H54 (cell line): ENCODE measurements at places on chromosomes 2 and 18.

- DNase-seq = no peak
Observed at GRCh38 chr2:142980246-142981068, 103.0 kb downstream of the KYNU start.

DNA sequence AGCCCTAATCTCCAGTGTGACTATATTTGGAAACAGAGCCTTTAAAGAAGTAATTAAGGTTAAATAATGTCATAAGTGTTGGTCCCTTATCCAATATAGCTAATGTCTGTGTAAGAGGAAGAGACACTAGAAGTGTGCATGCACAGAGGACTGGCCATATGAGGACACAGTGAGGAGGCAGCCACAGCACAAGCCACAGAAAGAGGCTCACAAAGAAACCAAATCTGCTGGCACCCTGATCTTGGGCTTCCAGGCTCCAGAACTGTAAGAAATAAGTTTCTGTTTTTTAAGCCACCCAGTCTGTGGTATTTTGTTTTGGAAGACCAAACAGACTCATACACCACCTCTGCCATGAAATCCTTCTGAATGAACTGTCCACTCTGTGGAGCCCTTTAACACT lies 186.4 kb upstream of the SLC39A10 start:
- no peak for DNase-seq

DNA sequence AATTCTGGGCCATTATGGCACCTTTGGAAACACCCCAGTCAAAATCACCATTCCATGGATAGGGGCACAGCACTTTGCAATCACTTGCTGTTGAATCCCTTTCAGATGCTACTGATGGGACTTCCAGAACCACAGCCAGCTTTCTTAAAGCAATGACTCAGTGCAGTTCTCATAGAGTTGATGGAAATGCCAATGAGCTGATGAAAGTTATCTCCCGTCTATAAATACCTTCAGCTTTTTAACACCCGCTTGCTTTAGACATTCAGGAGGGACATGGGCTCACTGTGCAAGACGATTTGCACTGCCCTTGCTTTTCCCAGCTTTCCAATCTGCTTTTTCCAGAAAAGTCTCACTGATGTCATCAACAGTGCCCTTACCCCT lies 66.7 kb upstream of the RPL31 start:
- peak; percentile 34 for DNase-seq

GRCh38 chr18:36297417-36298125 lies at the start of gene FHOD3:
Gene FHOD3, plus strand, starts transcription at chr18:36297713. Its CDS starts 123 bp downstream, at chr18:36297836.
- peak; percentile 56 for DNase-seq

DNA sequence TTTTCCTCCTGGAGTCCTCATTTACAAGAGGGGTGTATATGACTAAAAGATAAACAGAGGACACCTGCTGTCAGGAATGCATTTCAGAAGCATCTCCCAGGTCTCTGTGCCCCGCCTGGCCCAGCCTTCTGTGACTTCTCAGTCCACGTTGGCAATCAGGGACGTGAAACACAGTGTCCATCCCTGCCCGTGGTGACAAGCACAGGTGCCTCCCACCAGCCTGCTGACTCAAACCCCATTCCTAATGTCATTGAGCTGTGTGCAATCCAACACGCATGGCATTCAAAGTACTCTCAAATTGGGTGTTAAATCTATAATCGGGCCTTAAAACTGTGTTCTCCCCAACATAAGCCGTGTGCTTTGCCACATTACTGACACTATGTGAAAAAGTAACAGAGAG lies 343.2 kb downstream of the EIPR1 start:
- DNase-seq = no peak

DNA sequence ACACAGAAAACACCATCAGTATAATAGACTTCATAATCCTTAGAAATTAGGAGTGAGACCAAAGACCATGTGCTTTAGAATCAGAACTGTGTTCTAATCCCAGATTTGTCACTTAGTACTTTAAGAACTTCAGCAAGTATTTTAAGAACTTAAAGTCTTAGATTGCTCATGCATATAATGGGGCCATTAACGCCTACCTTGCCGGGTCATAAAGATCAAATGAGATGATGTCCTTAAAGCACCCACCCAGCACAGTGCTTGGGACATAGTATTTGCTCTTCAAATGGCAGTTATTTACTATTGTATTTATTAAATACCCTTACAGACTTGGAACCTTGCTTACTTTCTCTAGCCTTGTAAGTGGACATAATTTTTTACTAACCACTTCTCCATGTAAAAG lies 156.1 kb downstream of the GREB1L start:
- no peak for DNase-seq

DNA sequence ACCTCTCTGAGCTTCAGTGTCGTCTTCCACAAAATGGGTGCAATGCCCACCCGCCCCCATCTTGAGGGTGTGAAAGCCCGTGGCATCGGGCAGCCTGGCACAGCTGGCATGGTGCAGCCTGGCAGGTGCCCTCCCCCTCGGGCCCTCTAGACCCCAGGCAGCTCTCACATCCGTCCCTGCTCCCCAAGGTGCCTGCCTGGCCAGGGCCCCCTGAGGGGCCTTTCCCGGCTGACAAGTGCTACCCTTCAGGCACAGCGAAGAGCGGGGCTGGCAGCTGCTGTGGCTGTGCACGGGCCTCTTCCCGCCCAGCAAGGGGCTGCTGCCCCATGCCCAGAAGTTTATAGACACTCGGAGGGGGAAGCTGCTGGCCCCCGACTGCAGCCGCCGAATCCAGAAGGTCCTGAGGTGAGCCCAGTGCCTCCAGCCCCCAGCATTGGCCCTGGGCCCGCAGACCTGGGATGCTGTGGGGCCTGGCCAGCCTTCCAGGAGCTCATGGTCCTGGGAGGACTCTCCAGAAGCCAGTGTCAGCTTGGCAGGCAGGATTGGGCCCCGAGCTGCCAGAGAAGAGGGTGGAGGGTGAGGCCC lies 13.9 kb upstream of the GPR17 start:
- DNase-seq = no peak

- DNase-seq = no peak
Observed at GRCh38 chr2:128520340-128520739, 201.7 kb upstream of the HS6ST1 start.

DNA sequence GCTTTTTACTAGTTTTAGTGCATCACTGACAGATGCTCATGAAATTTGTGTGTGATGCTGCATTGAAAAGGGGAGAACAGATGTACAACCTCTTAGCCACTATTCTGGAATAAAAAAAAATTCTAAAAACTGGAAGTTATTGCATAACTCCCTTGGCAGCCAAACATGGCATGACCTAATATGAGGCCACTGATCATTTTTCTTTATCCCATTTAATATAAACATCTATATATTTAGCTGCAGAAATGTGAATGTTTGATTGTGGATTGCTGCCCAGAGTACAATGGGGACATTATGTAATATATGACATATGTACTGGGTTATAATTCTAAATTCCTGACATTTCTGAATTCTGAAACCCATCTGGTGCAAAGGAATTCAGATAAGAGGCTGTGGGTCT lies 86.5 kb downstream of the CDCA7 start:
- no peak for DNase-seq

DNA sequence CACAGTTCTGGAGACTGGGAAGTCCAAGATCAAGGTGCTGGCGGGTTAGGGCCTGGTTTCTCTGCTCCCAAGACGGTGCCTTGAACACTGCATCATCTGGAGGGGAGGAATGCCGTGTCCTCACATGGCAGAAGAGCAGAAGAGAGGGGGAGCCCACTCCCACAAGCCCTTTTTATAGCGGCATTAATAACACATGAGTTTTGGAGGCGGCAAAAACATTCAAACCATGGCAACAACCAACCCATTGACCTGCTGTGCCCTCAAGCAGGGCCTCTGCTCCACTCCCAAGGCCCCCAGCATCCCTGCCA lies 62.0 kb downstream of the SMAD7 start:
- no peak for DNase-seq

DNA sequence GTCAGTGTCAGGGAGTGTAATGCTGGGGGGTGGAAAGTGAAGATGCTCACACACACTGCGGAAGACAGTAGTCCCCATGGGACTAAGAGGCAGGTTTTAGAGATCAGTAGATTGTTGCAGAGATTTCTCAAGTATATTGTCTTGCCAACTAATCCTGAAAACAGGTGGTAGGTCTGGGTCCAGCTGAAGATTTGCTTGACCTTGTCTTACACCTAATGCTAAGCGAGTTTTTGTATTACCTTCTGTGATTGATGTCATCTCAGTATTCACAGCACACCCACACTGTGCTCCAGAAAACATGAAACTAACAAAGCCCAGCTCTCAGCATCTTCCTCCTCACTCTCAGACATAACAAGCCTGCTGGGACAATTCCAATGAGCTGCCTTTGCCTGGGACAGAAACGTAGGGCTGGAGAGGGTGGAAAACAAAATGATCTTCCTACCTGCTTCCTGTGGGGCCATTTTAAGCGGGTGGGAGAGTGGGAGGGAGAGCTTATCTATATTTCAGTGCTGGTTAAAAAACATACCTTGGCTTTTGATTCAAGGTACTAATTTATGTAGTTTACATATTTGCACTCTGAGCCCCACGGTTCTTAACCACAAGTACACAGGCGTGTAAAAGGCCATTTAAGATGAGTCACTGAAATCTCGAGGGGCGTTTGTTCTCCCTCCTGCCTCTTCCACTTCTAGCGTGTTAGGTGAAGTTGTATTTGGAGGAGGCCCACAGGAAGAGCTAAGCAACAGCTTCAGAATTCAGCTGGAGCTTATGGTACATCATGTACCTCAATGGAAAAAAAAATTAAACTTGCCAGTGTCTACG lies 23.1 kb upstream of the RBMS1 start:
- DNase-seq = no peak

- DNase-seq = no peak
Observed at GRCh38 chr2:60476206-60476954, 77.1 kb downstream of the BCL11A start.

GRCh38 chr2:234796045-234796591 lies 155.7 kb upstream of the SH3BP4 start:
- no peak for DNase-seq

GRCh38 chr2:77666251-77666980 lies 144.2 kb upstream of the LRRTM4 start:
- DNase-seq = no peak

- DNase-seq = no peak
Observed at GRCh38 chr2:109380502-109381326, 233.1 kb downstream of the SEPTIN10 start.

GRCh38 chr2:224612578-224612977 lies 27.4 kb upstream of the CUL3 start:
- no peak for DNase-seq

- no peak for DNase-seq
Observed at GRCh38 chr2:24313744-24314632, 46.3 kb downstream of the ITSN2 start.

DNA sequence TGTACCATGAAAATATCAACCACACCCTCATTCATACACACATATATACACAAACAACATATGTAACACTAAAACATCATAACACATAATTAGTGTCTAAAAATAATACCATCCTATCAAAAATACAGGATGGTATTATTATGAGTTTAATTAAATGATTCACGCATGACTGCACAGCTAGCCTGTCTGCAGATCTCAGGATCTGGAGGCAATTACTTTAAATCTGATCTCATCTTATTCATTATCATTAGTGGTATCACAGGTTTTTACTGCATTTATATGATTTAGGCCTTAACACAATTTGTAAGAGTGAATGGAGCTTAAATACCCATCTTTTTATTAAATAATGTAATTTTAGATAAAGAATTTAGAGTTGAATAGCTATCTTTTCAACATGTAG lies 443.4 kb upstream of the LINC00305 start:
- DNase-seq = no peak

DNA sequence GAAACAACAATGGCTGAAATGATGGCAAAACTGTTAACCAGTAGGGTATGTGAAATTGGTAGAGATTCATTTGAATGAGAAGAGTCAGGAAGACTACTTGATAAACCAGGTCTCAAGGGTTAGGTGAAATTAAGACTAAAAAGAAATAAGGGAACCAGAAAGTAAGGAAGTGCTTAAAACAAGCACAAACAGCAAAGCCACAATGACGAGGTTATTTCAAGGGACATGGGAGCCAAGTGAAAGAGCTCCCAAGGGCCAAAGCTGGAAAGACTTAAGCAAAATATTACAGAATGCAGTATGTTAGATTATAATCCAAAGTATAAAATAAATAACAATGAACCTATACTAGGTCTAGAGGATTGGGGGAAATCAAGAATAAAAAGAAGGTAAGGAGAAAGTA lies 19.3 kb upstream of the CD302 start:
- no peak for DNase-seq

DNA sequence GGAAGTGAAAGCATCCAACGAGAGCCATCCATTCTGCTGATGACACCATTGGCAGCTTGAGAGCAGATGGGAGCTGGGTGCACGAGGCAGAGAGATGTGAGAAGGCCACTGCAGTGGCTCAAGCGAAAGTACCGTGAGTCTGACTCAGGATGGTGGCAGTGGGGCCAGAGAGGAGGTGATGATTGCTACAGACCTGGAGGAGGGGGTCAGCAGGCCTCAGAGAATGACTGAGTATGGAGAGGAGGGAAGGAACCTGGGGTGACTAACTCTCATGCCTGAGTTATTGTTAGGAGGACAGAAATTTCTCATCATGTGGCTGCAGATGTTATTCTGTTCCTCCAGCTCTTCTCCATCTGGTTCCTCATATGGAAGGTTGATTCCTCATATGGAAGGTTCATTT lies 8.8 kb upstream of the ZBTB7C start:
- no peak for DNase-seq

DNA sequence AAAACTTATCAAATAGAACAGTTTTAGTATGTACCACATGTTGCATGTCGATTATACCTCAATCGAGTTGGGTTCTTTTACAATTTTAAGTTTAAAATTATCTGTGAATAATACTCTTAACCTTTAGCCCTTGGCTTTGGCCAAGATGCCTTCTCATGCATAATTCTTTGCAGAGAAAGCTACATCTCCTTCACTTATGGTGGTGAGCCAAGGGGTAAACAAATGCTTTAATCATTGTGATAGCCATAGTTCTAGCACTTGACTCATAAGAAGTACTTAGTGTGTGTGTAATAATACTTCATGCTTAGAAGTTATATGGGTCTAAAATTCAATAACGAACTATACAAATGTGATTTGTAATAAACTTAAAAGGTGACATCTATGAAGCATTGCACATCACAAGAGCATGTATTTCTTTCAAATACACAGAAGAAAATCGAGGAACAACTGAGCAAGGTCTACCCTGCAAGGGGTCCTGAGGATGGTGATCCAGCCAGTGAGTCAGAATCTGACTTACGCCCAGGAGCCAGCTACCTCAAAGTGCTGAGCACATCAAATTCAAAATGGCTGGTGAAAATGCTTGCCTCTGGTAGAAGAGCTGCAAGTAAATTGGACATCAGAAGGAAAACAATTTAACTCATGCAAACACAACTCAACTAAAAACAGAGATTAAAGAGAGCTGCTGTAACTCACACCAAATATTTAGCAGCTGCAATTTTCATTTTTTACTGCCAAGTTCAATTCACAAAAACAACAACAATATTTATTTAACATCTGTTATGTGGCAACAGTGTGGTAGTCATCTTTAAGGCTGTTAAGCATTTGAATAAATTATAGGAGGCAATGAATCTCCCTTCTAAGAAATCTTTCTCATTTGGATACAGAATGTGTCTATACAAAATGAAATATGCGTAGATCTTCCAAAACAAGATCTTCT lies 23.8 kb upstream of the TTC39C start:
- DNase-seq = no peak
